Right hindlimb (tissue), 1 donor: ENCODE measurements at places on chromosomes 3 and 15.

DNA sequence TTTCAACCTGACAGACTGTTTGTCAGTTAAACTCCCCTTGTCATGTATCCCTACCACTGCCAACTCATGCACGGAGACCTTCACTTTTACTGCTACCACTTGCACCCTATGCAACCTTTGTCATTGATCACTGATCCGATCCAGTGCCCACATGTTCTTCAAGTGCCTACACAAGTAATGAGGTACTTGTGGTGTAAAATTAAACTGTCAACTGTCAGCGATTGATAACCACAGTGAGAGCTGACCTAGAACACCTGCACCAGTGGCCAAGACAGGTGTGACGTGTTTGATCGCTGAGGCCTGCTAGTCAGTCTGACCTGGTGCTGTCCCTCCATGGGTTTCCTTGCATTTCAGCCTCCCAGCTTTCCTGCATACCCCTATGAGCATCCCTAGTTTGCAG lies 55.6 kb downstream of the MECOM start:
- no peak for DNase-seq

- no peak for DNase-seq
These were observed 311.2 kb upstream of the NAALADL2 start for GRCh38 chr3:174547801-174548435.

DNA sequence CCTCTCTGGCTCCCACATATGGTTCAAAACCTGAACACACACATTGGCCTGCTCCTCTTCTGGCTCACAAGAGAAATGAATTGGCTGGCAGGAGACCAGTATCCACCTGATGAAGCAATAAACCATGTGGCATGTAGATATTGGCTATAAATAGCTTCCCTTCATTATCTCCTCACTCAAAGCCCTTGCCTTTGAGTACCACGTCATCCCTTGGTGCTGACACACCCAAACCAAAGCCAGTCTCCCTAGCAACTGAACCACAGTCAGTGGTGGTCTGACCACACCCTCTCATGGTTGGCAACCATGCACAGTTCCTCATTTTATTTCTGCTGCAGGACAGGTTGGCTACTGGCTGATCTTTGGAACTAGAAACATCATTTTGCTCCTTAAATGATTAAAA lies 98.8 kb downstream of the ZNF621 start:
- DNase-seq: no peak

DNA sequence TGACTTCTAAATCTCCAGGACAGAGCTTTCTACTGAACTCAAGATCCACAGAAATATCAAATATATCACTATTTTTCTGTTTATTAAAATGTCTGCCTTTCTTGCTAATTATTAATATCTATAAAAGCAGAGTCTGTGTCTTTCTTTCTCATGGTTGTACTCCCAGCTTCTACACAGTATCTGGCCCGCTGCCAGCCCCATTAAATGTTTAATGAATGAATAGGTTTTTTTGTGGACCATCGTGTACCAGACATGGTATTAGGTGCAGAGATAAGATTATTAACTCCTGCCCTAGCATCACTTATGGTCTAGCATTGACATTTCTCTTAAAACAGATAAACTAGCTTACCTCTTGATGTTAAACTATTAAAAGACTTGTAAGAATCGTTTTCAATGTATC lies 111.4 kb upstream of the RBMS3 start:
- no peak for DNase-seq

GRCh38 chr3:66507423-66508260 lies 6.8 kb upstream of the LRIG1 start:
- DNase-seq: no peak
